ENCODE measurements at places on chromosomes 6 and 20.

DNA sequence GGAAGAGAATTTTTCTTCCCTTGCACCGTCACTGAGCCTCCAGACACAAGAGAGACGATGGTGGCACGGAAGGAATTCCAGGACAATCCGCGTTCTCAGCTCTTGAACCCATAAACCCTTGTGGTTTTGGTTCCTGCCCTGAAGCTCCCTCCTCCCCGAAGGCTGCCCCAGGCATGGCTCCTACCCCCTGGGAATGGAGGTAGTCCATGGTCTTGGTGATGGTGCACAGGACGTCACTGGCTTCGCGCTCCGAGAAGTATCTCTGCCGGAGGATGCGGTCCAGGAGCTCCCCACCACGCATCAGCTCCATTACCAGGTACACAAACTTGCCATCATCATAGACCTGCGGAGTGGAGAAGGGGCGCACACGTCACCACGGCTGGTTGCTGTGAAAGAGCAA is 47.5 kb upstream of the MPC1 start:
- no peak for DNase-seq

- no peak for DNase-seq
Measured at GRCh38 chr6:74834967-74835366, 370.9 kb downstream of the COL12A1 start.

DNA sequence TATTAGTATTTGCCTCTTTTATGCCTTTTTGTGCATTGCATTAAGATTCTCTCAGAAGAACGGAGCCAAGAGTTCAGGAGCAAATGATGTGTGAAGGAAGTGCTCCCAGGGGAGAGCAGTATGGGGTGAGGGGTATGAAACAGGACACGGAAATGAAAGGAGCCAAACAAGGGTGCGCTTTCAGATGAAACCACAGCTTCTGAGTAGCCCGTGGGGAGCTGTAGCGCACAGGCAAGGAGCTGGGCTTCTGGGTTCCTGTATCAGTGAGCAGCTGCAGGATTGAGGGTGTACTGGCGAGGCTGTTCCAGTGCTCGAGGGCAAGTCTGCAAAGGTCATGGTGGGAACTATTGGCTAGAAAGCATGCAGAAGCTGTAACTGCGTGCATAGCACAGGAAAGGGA is 25.4 kb downstream of the ANKEF1 start:
- no peak for DNase-seq

- no peak for DNase-seq
Measured at GRCh38 chr6:168377856-168378832, 58.6 kb upstream of the DACT2 start.

GRCh38 chr6:84033523-84034451 is at the start of gene MRAP2:
Gene MRAP2, plus strand, starts transcription at chr6:84033772. Its CDS starts 21,547 bp downstream, at chr6:84055319.
- DNase-seq: peak; percentile 72

GRCh38 chr20:17786221-17786718 is 86.5 kb downstream of the BANF2 start:
- DNase-seq: no peak

GRCh38 chr6:41039060-41039998 is at the start of gene UNC5CL:
Gene UNC5CL, minus strand, starts transcription at chr6:41039221. Its CDS starts 4,147 bp downstream, at chr6:41035074.
- DNase-seq: peak; percentile 2

- no peak for DNase-seq
Measured at GRCh38 chr20:32132911-32133549, 23.5 kb downstream of the TM9SF4 start.

DNA sequence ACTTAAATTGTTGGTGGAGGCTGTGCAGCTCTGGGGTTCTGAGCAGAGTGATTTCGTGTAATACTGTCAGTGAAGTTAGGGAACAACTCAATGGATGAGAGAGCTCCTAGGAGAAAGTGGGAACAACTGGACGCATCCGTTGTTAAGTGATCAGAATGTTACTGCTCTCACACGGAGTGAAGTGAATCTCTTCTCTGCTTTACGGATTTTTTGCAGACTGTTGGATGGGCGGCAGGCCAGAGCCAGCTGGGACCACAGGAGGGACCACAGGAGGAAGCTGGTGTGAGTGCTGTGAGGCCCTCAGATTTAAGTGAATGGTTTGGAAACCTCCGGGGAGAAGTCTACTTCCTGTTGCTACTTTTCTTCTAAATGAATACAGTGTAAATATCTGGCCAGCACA is 23.7 kb upstream of the PPP1R14C start:
- no peak for DNase-seq

GRCh38 chr20:58751979-58752378 is 59.4 kb downstream of the NPEPL1 start:
- no peak for DNase-seq

- DNase-seq: no peak
Measured at GRCh38 chr20:62394248-62395245, 7.6 kb downstream of the RPS21 start.

- DNase-seq: no peak
Measured at GRCh38 chr20:34437330-34437986, 74.4 kb downstream of the ITCH start.

Data from NCI-H774 (cell line).